Activated CD4-positive, alpha-beta T cell treated with anti-CD3 and anti-CD28 coated beads, Interleukin-2, amount 10 ng/mL, durations not matched to agents 7 days and 5 days (primary cell): ENCODE measurements at places on chromosomes 11 and 22. TPM values are rescaled to one million over a fixed set of nuclear protein-coding genes. Genes with fewer than 3 reads are reported as not detected.

DNA sequence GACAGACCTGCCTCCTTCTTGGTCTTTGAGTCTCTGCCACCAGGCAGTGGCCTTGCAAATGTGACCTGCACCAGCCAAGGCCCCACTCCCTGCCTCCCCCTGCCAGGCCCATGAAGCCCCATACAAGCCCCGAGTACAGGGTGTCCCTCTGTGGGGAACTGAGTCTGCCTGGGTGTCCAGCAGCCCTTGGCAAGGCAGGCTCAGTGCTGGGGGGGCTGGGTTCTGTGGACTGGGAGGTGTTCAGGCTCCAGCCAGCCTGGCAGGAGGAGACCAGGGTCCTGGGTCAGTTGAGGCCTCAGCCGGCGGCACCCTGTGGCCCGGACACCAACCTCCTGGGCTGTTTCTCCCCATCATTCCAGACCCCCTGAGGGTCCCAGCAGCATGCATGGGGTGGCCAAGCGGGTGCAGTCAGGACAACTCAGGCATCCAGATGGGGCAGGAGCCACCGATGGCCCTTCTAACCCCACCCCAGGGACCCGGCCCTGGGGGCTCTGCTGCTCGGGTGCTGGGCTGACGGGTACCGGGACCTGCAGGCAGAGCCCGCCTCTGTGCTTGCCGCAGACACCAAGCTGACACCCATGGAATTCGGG, 5.7 kb downstream of the MUC5AC start:
- no peak for DNase-seq

GRCh38 chr11:20131788-20132666, 28.2 kb downstream of the DBX1 start:
- DNase-seq = peak; percentile 46

GRCh38 chr11:125618383-125618782, 6.6 kb upstream of the CHEK1 start:
- no peak for DNase-seq

- no peak for DNase-seq
These were observed 12.2 kb upstream of the LYVE1 start for GRCh38 chr11:10580623-10581022.

DNA sequence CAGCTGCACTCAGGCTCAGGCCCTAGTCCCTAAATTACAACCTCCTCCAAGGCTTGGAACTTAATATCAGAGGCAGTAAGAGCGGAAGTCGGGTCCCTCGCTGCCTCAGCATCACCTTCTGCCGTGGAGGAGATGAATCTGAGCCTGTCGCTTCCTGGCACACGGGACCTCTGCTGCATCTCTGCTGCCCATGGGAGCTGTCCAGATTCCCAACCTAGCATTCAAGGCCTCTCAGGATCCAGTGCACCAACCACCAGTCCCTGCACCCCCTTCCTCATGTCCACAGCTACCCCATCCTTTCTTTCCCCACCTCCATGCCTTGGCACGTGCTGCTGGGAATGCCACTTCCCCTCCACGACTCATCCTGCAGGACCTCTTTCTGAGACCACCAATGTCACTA, 2.5 kb upstream of the PTGDR2 start:
- DNase-seq = no peak

BMAL1 gene
- 32.0 TPM for total RNA-seq

SCN2B gene
- total RNA-seq = not detected

TRIM49B gene
- not detected for total RNA-seq

FAM227A gene
- total RNA-seq = 0.02 TPM

F2 gene
- total RNA-seq = not detected

THRSP gene
- total RNA-seq = not detected
